Stimulated activated CD4-positive, alpha-beta T cell treated with anti-CD3 and anti-CD28 coated beads, TNF-alpha, amount 100 ng/mL, for 48 hours (primary cell): ENCODE measurements at places on chromosomes 13 and 19.

- DNase-seq, result no peak
Measured at GRCh38 chr19:495402-496111, 729 bp upstream of the MADCAM1 start.

- no peak for DNase-seq
Measured at GRCh38 chr19:23867895-23868294, 46.8 kb upstream of the ZNF726 start.

GRCh38 chr13:31476266-31476665, 263.1 kb upstream of the RXFP2 start:
- no peak for DNase-seq

DNA sequence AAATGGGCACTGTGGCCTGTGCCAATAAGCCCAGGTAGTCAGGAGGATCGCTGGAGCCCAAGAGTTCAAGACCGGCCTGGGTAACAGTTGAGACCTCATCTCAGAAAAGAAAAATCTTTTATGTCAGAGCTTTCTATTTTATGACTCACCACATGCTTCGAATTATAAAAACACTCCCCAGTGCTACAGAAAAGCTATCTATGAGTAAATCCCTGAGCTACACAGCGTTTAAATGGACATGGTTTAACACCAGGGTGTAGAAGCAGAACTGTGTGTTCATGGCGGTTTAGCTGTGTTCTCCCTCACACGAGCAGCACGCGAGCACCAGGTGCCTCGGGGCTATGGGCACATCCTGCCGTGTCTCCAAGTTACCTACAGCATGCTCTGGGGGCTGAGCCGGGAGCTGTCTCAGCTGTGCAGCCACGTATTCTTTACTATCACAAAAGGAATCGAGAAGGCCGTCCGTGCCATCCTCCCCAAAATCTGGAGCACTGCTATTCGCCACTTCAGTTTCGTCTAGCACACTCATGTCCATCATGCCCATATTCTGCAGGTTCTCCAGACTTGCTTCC, 6.7 kb downstream of the SAFB2 start:
- DNase-seq, result no peak

DNA sequence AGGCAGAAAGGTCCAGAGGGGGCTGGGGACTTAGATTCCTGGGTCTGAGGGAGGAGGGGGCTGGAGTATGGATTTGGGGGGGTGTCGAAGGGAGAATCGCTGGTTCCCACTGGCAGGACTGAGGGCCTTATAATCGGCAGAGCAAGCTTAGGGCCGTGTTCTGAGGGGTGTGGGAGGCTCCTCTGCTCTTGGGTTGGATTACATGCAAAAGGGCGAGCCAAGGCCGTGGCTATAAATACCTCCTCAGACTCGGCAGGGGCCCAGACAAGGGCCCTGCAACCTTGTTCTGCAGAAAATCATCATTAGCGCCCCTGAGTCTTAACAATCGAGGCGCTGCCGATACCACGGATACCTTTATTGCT, 707 bp upstream of the MAMSTR start:
- no peak for DNase-seq

DNA sequence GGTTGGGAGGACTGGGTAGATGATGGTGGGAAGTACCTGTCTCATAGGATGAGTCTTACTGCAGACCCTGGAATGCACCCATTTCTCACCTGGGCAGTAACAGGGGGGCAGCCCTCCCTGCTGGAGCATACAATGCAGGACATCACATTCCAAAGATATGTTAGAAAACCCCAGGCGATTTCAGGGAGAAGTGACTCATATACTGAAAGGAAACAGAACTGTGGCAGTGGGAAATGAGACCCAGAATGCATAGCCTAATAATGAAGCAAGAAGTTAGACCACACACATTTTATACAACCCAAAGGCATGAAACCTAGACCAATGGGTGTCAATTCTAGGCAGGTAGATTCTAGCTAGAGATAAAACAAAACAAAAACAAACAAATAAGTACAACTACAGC, 402.7 kb downstream of the IRS2 start:
- no peak for DNase-seq

DNA sequence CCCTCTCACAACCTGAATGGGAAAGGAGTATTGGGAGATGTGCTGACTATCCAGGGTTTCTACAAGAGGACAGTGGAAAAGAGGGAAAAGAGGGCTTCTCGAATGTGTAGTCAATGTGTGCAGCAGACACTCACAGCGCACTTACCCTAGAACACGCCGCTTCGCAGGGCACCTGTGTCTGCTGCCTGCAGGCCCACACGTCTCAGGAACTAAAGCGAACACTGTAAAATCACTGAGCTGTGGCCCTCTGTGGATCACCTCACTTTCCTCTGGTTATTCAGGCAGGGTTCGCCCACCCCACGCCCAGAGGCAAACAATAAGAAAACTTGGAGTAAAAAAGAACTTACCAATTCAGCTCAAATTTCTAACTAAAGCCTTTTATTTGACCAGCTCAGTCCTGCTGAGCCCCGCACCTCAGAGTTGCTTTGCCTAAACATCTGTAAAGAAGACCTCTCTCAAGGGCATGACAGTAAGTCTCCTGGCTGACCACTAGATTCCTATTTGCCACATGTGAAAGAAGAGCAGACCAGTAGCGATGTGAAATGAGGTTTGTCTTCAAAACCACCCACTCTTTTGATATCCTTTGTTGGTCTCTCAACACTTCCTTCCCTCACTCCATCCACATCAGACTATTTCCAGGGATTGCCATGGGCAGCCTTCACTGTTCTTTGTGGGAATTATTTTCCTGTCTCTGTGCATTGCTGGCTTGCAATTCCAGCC, 19.3 kb upstream of the DOCK9 start:
- no peak for DNase-seq

DNA sequence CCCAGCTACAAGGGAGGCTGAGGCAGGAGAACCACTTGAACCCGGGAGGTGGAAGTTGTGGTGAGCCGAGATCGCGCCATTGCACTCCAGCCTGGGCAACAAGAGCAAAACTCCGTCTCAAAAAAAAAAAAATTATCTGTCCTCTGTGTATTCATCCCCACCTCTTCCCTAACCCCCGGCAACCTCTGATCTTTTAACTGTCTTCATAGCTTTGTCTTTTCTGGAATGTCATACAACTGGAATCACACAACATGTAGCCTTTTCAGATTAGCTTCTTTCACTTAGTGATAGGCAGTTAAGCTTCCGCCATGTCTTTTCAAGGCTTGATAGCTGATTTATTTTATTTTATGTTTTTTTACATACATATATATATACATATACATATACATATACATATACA, 8.4 kb upstream of the S1PR5 start:
- no peak for DNase-seq

GRCh38 chr13:99214232-99214631, 13.6 kb downstream of the UBAC2 start:
- DNase-seq, result peak; percentile 39

- no peak for DNase-seq
Measured at GRCh38 chr13:73107970-73108369, 49.2 kb downstream of the KLF5 start.

- DNase-seq, result no peak
Measured at GRCh38 chr19:40341601-40342482, 6.4 kb downstream of the C19orf47 start.

GRCh38 chr13:41546372-41547190, 89.2 kb downstream of the RGCC start:
- DNase-seq, result no peak

GRCh38 chr13:34174671-34175145, 356.8 kb downstream of the RFC3 start:
- no peak for DNase-seq

DNA sequence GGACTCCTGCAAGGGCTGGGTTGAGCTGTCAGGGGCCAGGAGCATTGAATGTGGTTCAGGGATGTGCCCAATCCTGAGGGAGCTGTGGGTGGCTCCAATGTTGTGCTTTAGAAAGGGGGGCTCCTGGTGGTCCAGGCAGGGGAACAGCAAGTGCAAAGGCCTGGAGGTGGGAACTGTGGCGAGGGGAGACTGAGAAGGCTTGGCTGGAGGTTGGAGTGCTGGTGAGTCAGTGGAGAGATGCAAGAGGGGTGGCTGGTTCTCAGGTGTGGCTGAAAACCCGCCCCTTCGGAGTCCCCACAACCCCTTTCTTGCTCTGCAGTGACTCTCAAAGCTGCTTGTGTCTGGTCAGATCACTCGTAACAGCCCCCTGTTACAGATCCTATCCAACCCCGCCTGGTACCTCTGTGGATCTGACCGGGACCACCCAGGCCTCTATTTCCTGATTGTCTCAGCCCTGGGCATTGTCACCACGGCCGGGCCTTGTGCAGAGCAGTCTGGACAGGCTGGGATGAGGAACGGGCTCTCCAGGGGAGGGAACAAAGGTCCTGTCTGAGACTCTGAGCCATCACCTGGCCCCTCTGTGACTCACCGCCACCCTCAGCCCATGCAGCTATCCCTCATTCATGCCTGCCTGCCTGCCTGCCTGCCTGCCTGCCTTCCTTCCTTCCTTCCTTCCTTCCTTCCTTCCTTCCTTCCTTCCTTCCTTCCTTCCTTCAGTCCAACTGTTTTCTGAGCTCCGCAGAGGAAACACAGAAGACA, 1.4 kb upstream of the KCNN1 start:
- DNase-seq, result no peak

DNA sequence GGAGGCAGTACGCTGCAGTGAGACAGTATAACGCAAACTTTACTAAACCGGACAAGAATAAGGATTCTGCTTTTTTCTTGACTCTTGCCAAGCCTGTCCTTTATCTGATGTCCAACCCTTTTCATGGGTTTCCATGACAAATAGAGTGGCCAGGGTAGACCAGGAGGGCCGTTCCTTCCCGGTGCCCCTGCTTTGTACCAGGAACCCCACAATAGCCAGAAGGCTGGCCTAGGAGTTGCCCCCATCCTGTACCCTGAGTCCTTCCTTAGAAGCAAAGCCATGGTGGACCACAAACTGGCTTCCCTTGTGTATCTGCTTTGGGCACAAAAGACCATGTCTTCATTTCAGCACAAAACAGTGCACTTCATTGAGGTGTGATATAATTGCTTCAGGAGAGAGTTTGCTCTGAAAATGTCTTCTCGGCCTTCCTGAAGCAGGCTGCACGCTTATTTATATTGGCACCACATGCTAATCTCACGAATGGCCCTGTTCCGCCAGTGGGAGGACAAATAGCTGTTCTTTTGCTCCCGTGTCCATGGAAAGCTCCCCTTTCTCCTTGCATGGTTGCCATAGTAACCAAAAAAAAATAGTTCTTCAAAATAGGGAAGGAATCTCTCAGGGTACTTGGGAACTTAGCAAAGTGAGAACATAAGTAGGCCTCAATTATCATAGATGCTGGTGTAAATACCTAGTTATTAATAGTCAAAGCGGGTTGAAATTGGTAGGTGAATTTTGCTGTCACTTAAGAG, 222.1 kb downstream of the ZIC5 start:
- no peak for DNase-seq

GRCh38 chr13:50918567-50918966, 9.0 kb downstream of the RNASEH2B start:
- no peak for DNase-seq

DNA sequence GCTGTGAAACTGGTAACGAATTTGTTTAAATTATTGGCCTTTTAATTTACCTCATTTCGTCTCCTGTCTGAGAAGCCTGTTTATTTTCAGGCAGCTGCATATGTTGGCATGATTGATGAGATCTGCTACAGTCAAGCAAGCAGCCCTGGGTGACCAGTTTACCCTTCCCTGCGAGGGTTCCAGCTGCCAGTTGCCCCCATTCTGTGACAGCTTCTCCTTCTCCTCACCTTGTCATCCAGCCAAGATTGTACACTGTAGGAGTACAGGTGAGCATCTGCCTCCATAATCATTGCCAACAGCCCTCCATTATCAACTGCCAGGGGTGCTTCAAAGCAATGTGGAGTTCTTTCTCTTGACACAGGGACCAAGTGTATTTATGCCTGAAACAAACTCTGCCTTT, 1979.9 kb upstream of the PRR20A start:
- DNase-seq, result no peak

DNA sequence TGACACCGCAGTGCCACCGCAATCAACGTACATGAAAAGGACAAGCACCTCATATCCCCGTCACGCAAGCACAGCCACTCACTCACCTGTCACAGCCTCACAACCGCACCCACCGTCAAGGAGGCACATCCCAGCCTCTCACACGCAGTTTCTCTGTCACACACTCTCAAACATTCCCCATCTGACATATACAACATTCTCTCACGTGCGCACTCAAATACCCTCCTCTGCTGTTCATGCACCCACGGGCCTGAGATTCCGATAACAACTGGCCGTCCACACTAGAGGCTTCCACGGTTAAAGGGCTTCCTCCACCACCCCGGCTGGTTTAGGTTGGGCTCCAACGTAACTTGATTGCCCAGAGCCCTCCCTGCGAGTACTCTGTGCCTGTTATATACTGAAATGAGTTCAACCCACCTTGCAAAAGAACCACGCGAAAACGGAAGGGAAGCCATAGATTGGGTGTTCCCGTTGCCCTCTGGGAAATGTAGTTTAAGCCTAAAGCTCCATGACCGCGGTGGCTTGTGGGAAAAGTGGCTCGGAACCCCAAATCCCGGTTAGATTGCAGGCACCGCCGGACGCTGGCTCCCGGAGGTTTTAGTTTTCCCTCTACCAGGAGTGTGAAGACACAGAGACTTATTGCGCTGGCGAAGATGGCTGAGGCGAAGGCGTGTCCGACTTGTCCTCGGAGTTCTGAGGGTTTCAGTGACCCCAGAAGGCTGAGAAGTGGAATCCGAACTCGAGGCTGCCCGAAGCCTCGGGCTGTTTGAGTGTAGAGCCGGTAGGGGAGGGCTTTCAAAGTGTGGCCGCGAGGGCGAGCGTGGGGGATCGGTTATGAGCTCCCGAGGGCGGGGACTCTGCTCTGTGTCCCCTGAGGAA, at the start of gene ZNF573:
Gene ZNF573 (minus strand): TSS at position 460 of the 879 bp plus-strand sequence. CDS start 5,857 bp downstream, outside the sequence.
- DNase-seq, result peak; percentile 80

DNA sequence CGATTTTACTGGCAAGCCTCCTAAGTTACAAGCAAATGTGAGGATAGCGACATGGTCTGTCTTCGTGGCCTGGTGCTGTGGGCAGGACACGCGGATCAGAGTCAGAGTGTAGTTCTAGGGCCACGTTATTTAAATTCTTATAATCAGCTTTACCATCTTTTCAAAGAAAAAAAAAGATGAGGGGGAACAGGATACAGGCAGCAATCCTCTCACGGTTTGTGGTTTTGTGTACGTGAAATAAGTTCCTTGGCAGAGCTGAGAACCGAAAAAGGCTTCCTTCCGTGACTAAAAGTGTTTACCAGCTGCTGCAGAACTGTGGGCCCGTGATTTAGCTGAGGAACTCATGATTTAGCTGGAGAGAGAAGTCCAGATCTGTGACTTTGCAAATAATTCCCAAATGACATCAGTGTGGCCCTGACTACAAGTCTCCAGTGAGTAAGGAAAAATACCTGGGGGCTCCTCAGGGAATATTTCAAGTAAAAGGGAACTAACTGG, 27.2 kb downstream of the RCBTB2 start:
- peak; percentile 27 for DNase-seq

GRCh38 chr13:70666883-70667556, 558.8 kb upstream of the KLHL1 start:
- DNase-seq, result no peak
